Stimulated activated CD8-positive, alpha-beta memory T cell treated with anti-CD3 and anti-CD28 coated beads, Interleukin-7, amount 100 ng/mL, for 1 hour (primary cell): ENCODE measurements at places on chromosomes 1 and 21.

DNA sequence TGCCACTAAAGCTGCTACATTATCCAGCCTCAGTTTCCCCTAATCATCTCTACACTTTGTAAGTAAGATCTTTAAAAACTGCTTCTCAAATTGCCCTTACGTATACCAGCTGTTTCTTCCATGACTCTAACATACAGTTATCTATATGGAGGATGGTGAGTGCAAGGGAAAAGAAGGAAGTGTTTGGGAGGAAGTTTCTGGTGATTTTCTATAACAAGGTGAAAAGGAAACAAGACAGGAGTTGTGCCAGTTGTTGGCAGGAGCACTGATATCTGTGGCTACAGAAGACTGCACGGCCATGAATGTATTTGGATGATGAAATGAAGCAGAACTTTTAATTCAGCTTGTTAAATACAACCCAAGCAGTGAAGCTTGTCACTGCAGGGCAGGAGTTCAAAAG lies 32.3 kb upstream of the NHLH2 start:
- DNase-seq, result no peak

DNA sequence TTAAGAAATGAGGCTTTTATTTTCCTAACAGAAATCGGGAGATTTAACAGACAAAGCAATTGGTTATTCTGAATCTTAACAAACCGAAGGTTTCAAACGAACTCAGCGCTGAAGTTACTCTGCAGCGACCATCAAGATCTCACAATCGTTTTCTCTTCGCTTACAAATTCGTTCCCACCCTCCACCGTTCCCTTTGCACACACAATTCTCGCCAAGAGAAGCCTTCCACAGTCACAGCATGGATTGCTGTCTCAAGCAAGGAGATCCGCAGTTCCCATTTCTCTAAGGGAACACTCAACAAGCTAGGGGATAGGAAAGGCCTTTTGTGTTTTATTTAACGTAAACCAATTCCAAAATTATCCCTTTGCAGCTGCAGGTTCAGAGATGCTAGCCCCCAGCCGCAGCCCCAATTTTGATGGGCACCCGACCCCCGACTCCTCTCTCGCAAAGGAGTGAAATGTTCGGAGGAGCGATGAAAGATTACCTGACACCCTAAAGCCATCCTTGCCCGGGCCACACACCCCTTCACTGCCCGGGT lies 755 bp downstream of the FBXO42 start:
- DNase-seq, result no peak

DNA sequence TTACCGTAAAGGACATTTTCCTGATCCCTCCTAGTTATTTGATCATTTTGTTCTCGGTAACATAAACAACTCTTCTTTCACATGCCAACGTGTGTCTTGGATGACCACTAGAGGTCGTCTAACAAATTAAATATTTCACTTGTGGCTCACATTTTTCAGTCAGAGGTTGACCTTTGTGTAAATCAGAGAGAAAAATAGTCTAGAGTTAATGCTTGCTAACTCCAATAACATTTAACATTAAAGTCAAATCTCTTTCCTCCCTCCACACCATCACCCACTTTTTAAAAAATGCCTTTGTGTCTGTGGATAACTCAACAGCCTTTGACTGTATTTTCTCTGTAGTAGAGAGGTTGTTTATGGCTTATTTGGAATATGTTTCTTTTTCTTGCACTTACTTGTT lies 220.5 kb upstream of the B3GALT2 start:
- DNase-seq, result no peak

GRCh38 chr1:69835955-69836354 lies 268.2 kb downstream of the LRRC7 start:
- no peak for DNase-seq

- DNase-seq, result no peak
Observed at GRCh38 chr1:108750476-108751181, 4.2 kb downstream of the STXBP3 start.

GRCh38 chr1:31752952-31753475 lies 11.1 kb downstream of the ADGRB2 start:
- DNase-seq, result no peak

DNA sequence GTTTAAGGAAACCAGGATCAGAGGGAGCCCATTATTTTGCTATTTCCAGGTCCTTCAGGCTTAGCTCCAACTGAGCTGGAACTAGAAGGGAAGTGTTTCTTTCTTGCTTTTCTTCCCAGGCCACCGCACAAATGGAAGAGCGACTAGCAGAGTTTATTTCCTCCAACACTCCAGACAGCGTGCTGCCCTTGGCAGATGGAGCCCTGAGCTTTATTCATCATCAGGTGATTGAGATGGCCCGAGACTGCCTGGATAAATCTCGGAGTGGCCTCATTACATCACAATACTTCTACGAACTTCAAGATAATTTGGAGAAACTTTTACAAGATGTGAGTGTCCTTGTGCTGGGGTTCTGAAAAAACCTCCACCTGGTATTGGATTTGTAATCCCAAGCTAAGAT lies 121.8 kb downstream of the PIK3R3 start:
- no peak for DNase-seq
